ENCODE measurements at places on chromosomes 13 and 19.

DNA sequence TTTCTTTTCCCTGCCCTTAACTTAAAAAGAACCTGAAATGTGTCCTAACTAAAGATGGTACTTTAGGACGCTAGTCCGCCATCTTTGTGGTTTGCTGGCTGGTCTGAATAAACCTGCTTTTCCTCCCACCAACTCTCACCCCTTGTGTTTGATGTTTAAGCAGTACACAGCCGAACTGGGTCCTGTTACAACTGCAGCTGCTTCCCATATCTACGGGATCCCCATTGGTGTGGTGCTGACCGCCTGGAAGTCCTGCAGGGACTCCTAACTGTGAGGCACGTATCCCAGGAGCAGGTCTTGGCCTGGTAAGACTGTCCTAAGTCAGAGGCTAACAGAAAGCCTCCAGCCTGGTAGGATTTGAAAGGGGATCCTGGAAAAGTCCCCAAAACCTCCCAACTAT lies 40.9 kb upstream of the VSTM2B start:
- no peak for DNase-seq

DNA sequence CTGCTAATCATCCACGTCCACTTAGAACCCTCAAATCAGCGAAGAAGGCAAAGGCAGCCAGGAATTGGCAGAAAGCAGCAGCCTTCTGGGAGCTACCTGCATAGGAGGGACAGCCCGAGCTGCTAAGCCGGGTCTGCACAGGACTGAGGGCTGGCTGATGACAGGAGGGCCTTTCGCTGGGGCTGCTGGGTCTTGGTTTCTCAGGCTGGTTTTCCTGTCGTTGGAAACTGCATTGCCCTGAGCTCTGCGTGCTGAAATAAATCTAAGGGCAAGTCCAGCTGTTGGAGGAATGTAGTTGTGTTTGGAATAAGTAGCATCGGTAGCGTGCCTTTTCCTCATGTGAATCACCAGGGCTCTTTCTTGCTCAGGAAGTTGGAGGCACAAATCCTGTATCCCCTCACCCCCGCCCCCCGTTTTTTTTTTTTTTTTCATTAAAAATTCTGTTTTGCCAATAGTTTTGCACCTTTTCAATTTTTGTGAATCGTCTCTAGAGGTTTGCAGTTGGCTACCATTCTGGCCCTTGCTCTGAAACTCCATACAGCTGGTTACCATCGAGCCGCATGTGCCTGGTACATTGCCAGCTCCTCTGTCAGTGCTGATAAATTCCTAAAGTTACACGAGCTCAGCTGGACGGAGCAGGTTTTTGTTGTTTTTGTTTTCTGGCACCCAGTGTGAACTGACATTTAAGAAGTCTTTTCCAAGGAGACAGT lies 193.9 kb upstream of the RNF113B start:
- DNase-seq: no peak

DNA sequence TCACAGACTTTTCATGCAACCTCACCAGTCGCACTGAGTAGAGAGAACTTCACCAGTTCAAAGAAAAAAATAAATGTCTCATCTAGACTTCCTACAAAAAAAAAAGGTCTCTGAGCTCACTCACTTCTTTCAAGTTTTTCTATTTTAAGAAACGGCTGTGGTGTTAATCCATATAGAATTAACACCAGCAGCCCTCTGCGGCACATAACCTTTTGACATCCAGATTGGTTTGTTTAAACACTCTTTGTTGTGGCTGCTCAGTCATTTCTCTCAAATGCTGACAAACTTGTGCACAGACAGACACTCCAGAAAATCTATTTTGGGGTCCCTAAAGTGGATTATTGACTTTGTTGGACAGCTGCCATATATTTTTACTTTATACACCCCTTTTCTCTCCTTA lies 874.9 kb downstream of the EFNB2 start:
- DNase-seq: no peak

DNA sequence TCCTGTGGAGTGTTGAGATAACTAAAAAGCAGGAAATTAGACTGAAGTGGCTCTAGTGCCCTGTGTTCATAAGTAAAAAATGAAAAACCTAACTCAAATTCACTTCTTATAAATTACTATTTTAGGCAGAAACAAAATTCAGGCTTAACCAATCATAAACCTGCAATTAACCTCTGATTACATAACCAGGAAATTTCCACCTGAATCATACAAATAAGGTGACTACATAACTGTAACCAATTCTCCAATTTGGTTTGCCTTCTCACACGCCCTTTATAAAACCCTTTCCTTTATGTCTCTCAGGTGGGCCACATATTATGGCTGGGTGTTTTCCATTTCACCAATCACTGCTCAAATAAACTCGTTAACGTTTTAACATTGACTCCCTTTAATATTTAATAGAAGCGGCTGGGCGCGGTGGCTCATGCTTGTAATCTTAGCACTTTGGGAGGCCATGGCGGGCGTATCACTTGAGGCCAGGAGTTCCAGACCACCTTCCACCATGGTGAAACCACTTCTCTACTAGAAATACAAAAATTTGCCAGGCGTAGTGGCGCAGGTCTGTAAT lies 22.9 kb upstream of the ZNF724 start:
- DNase-seq: no peak

- no peak for DNase-seq
These were observed 20.6 kb downstream of the CELF5 start for GRCh38 chr19:3245050-3245449.

All from NCI-H510A (cell line).